ENCODE measurements at places on chromosomes 1 and 21.

DNA sequence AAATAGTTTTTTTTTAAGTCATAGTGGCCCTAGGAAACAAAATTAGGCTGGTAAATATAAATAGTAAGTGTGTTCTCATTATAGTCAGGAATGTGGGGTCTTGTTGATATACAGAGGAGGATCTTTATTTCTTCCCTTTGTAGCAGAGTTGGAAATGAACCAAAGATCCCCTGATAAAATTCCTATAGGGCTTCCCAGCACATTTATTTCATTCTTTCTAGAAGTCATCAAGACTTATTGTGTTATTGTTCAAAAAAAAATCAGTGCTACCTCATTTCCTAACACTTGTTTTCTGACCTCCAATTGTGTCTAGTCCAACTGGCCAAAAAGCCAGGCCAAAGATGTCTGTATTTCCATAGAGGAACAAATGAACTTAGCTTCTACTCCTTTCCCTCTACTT, 7.6 kb upstream of the PLEKHO1 start:
- no peak for DNase-seq

- no peak for DNase-seq
These were observed 116.4 kb downstream of the TBX19 start for GRCh38 chr1:168396940-168397684.

DNA sequence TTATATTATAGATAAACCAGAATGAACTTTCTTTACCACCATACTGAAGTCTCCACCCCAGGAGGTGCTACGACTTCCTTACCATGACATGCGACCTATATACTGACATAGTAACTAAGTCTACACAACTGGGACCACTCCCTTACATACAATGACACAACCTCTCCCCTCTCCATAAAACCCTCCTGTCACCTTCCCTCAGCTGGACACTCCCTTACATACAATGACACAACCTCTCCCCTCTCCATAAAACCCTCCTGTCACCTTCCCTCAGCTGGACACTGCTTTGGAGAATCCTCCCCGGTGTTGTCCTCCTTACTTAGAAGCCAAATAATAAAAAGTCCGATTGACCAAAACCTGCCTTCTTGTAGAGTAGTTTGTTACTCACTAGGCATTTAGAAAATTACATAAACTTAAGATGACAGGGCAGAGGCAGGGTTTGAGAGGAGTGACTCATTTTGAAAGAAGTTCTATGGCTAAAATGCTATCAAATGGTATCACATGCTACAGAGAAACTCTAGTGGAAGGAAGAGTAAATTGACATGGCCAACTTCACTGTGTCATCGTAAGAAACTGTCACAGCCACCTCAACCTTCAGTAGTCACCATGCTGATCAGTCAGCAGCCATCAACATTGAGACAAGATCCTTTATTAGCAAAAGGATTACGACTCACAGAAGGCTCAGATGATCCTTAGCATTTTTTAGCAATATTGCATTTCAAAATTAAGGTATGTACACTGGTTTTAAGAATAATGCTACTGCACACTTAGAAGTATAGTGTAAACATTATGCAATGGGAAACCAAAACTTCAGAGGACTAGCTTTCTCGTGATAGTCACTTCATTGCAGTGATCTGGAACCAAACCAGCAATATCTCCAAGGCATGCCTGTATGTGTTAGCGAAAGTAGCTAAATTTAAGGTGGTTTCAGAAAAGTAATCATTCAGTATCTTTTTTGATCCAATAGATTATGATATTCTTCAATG, 56.4 kb downstream of the AHCTF1 start:
- peak; percentile 80 for DNase-seq

DNA sequence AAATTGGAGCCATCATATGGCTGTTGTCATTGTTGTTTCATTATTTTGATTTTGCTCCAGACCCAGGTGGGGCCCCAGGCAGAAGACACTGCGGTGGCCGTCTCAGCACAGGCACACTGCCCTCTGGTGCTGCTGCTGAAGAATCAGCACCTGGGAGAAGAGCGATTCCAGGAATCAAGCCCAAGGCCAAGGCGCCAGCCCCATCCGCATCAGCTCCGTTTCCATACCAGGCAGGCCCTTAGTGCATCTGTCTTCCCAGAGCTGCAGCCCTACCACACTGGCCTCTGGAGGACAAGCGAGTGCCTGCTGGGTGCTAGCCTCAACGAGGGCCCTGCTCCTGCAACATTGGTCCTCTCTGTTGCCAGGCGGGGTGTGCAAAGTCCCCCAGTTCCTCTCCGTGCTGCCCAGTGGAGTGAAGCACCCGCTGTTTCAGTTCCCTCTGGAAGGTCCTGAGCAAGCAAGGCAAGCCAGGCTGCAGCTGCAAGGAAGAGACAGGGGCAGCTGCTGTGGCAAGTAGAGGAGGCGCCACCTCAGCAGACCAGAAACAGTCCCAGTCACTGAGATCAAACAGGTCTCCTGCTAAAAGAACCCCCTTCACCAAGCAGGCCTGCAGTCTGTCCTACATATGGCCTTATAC, 5.2 kb downstream of the GRIK3 start:
- no peak for DNase-seq

DNA sequence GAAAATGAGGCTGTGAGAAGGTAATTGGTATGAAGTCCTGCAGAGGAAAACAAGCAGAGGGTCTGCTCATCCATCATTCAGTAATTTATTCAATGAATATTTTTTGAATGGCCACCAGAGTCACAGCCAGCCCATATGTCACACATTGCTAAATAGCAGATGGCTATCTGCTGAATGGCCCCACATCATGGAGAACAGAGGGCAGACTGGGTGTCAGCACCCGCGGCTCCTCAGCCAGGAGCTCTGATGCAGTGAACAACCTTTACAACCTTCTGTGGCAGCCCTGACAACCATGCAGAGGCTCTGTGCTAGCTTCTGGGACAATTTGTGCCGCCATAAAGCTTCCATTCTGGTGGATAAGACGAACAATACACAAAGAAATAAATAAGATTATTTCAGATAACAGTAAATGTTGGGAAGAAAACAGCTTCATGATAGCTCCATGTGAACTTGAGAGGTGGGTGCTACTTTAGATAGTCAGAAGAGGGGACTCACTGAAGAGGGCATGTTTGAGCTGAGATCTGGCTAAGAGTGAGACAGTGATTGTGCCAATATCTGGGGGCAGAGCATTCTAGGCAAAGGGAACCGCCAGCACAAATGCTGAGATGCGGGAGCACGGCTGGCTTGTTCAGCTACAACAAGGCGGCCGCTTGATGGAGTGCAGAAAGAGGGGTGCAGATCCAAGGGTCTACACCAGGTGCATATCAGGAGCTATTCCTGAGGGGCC, 2.8 kb upstream of the C1orf210 start:
- DNase-seq = no peak

DNA sequence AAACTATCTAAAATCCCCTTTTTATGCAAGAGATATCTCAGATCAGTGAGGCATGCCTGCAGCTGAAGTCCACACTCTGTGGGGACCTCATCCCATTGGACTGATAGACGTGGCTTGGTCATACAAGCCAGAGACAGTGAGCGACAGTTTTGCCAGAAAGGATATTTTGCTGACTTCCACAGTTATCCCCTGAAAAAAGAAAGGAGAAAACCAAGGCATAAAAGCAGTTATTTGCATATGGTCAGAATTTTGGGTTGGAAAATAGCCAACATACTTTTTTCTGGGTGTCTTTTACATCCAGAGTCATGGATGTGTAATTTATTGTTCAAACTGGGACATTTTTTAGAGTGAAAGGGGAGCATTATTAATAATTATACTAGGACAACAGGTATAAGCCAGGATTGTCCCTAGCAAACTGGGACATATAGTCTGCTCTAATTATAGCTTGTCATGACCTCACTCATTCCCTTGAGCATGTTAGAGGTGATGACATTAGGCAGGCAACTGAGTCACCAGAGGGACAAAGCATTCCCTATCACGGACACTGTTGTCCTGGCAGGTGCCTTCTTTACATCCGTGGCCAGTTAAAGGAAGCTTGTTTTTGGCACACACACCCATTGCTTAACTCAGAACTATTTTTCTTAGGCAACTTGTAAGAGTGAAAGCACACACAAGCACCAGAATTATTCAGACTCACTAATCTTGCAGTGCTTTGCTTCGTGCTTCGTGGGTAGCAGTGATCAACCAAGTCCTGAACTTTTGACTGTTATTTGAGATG, 65.5 kb downstream of the PRRX1 start:
- DNase-seq = no peak

GRCh38 chr1:35046730-35047129, 15.0 kb upstream of the ZMYM6 start:
- DNase-seq = no peak

- no peak for DNase-seq
These were observed 207.9 kb downstream of the PTPRU start for GRCh38 chr1:29444081-29444715.

GRCh38 chr1:96579636-96580035, 141.9 kb upstream of the PTBP2 start:
- DNase-seq = no peak

- no peak for DNase-seq
These were observed 11.0 kb upstream of the STX12 start for GRCh38 chr1:27762033-27762432.

DNA sequence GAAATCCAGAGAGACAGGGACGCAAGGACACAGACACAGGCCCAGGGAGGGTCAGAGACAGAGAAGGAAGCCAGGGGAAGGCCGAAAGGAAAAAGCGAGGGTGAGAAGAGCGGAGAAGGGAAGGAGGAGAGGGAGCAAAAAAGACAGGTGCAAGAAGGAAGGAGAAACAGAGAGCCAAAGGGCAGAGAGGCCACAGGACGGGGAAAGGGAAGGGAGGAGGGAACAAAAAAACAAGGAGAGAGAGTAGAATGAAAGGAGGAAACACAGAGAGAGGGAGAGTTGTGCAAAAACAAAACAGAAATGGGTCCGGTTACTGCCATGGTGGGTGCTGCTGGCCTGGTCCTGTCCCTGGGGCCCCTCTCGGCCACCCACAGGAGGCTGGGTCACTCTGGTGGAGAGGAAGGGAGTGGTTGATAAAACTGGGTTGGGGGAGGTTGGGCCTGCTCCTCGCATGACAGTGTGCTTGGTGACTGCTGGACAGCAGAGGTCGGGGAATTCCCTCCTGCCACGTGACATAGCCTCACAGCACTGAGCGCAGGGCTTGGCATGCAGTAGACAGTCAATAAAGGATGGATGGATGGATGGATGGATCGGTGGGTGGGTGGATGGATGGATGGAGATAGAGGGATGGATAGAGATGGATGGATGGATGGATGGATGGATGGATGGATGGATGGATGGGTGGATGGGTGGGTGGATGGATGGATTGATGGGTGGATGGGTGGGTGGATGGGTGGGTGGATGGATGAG, 64.8 kb downstream of the RAP1GAP start:
- DNase-seq = no peak

- DNase-seq = no peak
These were observed 43.6 kb downstream of the TBX15 start for GRCh38 chr1:118944546-118944945.

GRCh38 chr1:18411820-18412641, 68.7 kb upstream of the KLHDC7A start:
- no peak for DNase-seq
